Stimulated activated CD8-positive, alpha-beta memory T cell treated with anti-CD3 and anti-CD28 coated beads, Interleukin-7, amount 100 ng/mL, for 1 hour (primary cell): ENCODE measurements at places on chromosomes 13 and 19.

DNA sequence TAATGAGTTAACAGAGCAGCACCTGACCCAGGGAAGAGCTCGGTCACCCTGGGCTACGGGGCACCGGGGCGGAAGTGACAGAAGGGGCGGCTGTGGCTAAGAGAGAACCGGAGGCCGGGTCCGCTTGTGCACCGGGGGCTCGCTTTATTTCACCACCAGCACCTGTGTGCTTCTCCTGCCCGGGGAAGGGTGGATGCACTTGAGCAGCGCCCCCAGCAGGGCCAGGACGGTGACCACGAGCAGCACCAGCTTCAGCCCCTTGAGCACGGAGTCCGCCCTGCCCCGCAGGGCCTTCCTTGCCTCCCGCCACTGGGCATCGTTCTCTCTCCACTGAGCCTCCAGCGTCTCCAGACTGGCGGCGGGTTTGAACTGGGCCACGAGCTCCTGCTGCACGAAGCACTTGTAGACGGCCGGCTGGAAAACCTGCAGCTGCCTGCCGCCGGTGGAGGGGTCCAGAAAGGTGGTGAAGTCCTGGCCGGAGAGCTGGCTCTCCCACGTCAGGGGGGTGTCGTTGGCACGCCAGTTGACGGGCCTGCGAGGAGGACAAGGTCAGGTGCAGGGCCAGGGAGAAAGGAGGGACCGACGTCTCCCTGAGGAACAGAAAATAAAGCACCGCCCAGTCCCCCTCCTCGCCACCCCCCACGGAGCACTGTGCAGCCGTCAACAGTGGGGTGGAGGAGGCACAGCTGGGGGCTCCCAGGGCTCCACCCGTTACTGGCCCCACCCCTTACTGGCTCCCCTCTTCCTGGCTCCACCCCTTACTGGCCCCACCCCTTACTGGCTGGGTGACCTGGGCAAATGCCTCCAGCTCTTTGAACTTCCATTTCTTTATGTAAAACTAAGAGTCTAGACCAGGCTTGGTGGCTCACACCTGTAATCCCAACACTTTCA, 3.6 kb downstream of the FAM187B start:
- DNase-seq = no peak

GRCh38 chr13:42378383-42378780, 106.4 kb downstream of the AKAP11 start:
- no peak for DNase-seq

DNA sequence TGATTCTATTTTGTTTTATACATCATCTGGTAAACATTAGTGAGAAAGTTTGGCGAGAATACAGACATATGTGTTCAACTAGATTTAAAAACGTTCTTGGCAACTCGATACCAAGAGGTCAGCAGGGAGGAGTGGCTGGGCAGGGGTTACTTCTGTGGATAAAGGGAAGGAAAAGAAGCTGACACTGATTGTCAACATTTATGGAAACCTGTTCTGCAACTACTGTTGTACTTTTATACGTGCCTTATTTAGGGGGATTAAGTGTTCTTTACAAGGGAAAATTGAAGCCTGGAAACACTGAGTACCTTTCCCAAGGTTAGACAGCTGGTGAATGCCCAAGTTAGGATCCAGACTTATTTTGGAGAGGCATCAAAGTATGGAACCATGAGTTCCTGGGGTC, 65.0 kb downstream of the MTUS2 start:
- DNase-seq = no peak

DNA sequence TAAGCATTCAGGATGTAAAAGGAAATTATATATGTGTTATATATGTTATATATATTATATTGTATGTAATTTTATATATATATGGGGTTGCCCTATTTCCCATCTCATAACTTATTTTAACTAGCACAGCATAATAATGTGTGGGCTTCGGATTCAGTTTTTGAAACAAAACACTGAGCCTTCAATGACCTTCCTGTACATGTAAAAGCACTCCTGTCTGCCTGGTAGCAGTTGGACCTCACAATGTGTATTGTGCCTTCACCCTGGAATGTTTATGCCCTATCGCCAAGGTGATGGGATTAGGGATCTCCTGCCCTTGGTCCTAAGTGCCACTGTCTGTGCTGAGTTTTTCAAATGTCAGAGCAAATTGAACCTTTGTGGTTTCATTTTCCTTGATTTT, 968.8 kb downstream of the TUBA3C start:
- DNase-seq = no peak

DNA sequence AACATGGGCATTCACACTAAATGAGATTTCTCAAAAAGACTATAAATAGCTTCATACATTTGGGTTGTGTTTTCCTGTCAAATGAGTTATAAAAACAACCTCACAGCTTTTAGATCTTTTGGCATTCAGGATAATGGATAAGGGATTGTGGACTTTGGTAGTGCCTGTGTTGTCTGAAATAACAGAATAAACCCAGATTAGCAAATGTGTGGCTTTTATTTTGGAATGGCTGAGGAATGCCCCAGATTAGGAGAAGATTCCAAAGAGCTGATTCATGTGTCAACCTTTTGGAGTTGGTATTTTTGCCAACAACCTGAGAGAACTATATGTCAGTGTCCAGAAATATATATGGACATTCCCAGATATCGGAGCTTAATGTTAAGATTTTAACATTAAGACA, 164.7 kb downstream of the MTUS2 start:
- DNase-seq = no peak

DNA sequence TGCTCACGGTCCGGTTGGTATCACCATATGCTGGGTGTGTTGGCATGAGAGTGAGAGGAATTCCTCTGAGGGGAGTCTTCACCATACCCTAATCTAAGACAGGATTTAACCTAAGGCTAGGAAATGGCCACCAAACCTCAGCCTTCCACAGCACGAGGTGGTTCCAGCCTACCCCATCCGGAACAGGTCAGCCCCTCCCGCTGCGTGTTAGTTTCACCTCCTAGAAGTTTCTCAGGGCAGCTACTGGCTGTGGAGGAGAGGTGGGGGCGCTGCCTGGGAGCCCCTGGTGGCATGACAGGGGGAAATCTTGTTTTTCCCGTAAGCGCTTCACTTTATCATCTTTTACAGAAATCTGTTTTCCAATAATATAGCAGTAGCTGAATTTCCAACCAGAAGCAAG, 55.1 kb downstream of the RGCC start:
- no peak for DNase-seq

- DNase-seq = no peak
Observed at GRCh38 chr19:55640577-55641425, at the start of gene ZNF580. TSS of gene ZNF580 (plus strand) at chr19:55641002. CDS start at chr19:55642509, 1,507 bp downstream.

GRCh38 chr19:1237027-1237659, 662 bp downstream of the CBARP start:
- DNase-seq = no peak

DNA sequence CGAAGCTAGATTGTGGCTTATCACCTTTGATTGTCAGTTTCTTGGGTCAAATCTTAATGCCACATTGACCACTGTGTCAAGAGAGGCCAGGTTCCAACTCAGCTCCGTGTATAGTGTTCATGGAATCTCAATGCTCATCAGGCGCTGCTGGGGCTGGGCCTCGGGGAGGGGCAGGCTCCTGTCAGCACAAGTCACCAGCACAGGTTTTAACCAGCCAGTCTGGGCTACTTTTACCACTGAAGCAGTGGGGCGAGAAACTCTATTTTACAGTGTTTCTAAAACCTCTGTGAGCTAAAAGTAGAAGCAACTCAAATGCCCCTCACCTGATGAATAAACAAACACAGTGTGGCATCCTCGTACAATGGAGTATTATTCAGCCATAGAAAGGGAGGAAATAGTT, 118.7 kb upstream of the GJB6 start:
- DNase-seq = no peak

- DNase-seq = no peak
Observed at GRCh38 chr19:34353546-34353945, 11.4 kb upstream of the GPI start.

DNA sequence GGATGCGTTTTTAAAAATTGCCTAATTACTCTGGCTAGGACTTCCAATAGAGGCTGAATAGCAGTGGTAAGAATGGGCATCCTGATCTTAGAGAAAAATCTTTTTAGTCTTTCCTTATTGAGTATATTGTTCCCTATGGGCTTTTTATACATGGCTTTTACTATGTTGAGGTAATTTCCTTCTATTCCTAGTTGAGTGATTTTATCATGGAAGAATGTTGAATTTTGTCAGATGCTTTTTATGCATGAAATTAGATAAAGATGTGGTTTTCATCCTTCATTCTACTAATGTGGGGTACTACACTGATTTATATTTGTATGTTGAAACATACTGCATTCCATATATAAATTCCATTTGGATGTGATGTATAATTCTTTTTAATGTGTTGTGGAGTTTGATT, 2673.8 kb downstream of the PCDH9 start:
- DNase-seq = no peak

DNA sequence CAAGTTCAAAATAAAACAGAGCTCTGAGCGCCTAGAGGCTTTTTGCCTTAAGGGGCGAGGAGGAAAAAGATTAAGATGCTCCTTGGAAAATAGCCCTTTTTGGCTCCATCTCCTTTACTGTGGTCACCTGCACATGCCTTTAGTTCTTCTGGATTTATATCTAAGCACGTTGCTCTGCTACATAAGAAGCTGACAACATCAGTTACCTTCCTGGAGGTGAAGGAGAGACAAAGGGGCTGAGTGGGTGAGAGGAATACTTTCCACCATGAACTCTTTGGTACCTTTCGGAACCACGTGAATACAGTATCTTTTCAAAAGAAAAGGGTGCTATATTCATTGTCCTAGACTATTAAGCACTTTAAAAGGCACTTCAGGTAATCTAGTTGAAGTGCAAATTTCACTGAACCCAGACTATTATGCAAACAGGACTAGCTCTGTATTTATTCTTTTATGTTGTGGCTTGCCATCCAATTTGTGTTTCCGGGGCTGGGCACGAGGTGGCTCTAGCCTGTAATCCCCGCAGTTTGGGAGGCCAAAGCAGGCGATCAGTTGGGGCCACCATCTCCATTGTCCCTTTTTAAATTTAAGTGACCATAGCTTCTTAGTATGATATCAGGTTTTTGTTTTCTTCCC, 201.5 kb downstream of the TM9SF2 start:
- DNase-seq = no peak

DNA sequence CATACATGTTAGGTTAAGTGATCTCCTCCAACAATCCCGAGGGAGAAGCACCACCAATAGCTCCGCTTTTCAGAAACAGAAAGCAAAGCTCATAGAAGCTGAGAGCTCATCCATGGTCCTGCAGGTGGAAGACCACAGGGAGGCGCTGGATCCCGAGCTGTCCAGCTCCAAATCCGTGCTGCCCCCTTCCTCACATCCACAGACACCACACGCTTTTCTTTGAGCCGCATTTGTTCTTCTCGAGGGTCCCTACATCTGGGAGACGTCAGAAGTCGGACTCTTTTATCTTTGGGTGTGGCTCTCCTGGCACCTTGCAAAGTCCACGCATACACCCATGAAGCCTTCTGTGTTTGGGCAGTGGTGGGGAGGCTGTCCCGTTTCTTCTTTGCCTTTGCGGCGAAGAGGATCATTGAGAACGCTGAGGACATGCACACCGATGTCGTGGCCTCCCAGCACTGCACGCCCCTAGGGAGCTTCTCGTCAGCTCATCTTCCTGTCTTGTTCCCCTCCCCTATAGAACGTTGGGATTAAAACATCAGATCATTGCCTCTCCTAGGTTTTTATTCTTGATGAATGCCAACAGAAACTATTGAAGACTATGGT, 184.8 kb downstream of the TEX29 start:
- DNase-seq = no peak

DNA sequence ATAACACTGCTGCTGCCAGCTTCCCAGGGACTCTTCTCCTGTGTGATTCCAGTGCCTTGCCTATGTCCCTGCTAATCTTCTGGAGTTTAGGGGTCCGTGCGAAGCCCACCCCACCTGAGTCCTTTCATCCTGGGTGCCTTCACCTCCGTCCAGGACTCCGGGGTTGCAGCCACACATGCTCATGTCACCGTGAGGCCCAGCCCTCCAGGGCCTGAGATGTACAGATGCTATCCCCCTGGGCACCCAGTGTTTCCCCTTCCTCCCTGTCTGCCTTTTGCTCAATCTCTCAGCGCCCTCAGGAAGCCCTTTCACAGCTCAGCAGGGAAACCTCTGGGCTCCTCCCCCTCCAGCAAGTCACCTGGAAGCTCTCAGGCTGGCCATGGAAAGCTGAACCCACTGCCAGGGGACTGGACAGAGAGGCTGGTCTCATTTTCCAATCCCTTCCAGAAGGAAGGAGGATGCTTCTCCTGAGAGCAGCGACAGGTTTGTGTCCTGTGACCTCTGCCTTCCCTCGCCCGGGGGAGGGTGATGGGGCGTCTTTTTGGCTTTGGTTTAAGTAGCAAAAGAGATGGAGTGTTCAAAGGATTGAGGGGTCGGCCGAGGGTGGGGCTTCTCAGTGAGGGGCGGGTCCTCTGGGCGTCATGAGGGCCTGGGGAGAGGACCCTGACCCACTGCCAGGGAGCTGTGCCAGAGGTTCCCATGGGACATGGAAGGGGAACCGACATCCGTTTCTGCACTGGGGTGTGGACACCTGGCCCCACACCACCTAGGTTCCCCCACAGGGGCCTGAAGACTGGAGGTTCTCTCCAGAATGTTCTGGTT, 30.8 kb upstream of the TFDP1 start:
- DNase-seq = no peak

GRCh38 chr19:31054430-31054829, 294.8 kb downstream of the TSHZ3 start:
- no peak for DNase-seq

DNA sequence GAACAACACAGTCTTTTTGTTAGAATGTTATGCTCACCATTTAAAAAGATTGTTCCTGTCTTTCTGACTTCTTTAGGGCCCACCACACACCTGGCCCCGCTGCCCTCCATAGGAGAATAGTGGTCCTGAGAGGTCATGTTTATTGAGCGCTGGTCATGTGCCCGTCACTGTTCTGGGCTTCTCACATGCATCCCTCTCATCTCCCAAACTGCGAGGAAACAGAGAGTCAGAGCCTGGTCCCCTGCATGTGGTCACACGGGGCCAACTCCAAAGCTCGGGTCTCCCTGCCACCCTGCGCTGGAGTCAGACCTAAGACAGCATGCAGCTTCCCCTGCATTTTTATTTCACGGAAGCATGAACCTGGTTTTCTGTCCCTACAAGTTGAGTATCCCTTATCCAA, 70.4 kb upstream of the GPR183 start:
- no peak for DNase-seq

DNA sequence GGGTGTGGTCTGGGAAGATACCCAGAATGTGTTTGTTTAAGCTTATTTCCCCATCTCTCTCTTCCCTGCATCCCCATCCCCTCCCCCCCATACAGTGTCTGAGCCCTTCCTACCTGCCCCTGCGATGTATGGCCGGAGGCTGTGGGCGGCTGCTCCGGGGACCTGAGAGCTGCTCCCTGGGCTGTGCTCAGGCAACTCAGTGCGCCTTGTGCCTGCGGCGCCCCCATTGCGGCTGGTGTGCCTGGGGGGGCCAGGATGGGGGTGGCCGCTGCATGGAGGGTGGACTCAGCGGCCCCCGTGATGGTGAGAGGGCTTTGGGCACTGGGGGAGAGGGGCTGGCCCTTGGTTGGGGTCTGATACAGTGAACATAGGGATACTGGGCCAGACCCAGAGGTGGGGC, 21.7 kb downstream of the CNFN start:
- no peak for DNase-seq

GRCh38 chr19:1856698-1857603, 6.4 kb downstream of the KLF16 start:
- DNase-seq = no peak
